T-helper 22 cell (primary cell): ENCODE measurements at places on chromosomes 13 and 19.
A peak's percentile ranks its signal among the peaks of the same experiment; 100 is the strongest.

DNA sequence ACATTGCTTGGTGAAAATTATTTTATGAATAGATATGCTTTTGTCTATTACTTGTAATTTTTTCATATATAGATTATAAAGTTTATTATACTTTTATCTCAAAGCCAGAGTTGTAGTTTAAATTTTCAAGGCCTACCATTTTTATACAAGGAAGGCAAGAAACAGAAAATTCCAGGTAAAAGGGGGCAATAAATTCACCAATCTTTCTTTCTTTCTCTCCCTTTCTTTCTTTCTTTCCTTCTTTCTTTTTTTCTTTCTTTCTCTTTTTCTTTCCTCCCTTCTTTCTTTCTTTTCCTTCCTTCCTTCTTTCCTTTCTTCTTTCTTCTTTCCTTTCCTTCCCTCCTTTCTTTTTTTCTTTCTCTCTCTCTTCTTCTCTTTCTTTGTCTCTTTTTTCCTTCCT lies 529.4 kb downstream of the PCDH17 start:
- no peak for DNase-seq

DNA sequence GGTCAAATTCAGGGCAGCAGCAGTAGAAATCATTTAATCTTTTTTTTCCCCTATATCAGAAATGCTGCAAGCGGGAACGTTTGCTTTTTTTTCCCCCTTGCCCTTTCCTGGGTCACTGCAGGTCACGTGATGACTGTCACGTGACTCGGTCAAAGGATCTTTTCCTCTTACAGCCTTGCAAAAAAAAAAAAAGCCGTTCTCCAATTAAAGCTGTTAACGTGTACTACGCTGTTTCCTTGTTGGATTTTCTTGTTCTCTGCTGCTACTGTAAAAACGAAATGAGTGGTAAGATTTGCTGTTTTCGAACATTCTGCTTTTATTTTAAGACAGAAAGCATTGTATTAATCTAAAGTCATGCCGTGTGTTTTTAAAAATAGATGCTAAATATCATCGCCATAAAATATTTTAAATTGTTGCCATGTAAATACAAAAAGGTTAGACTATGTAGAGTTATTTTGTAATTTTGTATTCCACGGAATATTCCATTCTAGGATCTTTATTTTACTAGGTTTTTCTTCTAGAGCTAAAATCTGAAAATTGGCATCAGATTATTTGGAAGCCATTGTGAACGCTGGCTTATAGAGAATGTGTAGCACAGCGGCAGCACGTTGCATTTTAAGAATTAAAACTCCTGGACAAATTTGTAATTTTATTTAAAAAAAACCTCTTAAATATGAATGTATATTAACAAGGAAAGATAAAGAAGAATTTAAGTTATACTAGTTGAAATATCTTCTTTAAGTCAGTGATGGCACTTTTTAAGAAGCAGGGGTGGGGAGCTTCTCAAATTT lies 109.8 kb upstream of the MLNR start:
- peak; percentile 61 for DNase-seq

GRCh38 chr13:23504180-23504579 lies 66.0 kb upstream of the TNFRSF19 start:
- DNase-seq: no peak

DNA sequence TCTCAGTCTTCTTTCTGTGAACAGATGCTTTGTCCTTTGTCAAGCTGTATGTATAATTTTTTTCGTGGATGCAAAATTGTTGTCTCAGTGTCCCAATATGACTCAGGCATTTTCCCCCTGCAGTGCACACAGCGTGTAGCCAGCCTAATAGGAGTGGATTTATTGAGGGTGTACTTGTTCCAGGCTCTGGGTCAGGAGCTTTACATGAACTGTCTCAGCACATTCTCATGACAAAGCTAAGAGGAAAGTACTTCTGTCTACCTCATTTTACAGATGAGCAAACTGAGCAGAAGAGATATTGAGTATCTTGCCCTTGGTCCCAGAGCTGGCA lies 50.8 kb downstream of the STK24 start:
- no peak for DNase-seq

- DNase-seq: no peak
These were observed 29.4 kb upstream of the PTPRS start for GRCh38 chr19:5369962-5370367.

DNA sequence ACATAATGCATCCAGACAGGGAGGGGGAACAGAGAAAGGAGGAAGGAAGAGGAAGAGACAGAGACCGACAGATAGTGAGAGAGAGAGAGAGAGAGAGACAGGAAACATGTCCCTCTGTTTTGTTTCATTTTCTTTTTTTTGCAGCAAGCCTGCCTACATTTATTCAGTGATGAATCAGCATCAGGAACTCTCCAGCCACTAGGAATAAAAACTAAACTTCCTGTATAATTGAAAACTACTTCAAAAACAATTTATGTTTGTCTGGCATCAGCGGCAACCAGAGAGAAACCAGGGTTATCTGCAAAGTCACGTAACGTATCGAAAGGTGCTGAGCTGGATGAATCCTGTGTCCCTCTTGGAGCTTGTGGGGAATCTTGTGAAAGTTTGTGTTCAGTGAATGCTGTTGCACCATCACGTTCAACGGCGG lies 148.6 kb upstream of the SOX21 start:
- no peak for DNase-seq

- no peak for DNase-seq
These were observed 19.1 kb downstream of the LRCH1 start for GRCh38 chr13:46571909-46572595.

DNA sequence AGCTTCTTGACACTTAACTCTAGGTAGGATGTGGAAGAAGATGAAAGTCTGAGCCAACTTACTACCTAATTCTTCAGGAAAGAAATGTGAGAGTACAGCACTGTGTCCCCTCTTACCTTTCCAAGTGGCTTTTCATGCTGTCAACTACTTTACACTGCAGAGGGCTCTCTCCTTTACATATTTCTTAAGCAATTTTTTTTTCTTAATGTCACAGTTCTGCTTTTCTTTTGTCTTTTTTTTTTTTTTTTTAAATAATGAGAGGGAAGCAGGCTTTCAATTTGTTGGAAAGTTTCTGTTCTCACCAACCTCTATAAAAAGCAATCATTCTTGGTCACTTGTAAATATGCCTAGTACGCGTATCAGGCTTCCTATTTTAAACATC lies 212.7 kb upstream of the MIR17HG start:
- DNase-seq: no peak

DNA sequence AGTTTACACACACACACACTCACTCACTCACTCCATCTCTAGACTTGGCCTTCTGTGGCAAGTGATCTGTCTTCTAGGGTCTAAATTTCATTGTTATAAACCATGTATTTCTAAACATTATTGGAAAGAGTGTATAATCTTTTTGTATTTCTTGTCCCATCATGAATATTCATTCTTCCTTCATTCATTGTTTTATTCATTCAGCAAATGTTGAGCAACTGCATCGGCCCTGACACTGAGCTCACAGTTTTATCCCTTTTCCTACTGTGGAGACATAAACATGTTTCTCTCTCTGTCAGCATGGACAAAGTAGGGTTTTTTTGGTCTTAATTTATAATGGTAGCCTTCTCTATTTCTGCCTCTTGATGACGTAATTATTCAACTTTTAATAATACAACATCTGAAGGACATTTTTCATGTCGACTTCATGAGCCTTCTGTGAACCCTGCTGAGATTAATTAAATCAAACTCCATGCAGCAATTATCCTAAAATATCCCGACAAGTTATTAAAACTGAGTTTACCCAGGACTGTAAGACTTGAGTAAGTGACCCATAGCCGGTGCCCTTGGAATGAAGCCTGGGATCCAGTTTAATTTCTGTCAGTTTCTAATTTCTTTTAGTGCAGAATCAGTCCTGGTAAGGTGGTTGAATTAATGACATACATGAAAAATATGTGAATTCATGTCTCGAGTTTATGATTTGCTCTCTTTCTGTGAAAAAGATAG lies 7.3 kb downstream of the SPATA13 start:
- DNase-seq: no peak

- DNase-seq: no peak
These were observed 144.2 kb upstream of the ZNF91 start for GRCh38 chr19:23539499-23539898.

DNA sequence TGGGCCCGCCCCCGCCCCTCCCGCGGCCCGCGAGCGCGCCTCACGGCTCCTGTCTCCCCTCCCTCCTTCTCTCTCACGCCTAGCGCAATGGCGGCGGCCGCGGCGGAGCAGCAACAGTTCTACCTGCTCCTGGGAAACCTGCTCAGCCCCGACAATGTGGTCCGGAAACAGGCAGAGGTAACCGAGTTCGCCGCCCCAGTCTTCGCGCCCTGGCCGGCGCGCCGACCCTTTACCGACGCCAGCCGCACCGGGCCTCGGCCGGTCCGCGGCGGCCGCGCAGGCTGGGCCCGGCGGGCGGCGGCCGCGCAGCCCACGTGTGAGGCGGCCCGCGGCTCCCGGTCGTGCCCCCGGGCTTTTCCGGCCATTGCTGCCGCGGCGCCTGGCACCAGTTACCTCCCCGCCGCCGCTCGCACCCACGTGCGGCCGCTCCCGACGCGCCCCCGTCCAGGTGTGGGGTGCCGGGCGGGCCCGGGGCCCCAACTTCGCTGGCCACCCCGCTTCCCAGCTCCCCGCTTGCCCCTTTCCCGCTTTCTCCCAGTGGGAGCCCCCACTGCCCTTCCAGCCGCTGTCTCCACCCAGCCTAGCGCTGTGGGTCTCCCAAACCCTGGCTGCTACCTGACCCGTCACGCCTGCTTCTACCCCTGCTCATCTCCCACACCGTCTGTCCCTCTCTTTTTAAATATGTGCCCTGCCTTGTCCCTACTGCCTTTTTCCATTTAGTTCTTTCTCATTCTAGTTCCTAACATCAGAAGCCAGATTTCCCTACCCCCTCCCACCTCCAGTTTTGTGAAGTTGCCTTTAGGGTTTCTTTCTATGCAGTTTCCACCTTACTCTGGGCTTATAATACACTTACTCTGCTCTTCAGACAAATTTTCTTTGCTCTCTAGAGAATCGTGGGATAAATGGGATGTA lies 23.4 kb downstream of the IPO5 start:
- DNase-seq: peak; percentile 85

- no peak for DNase-seq
These were observed 93.6 kb downstream of the KL start for GRCh38 chr13:33109801-33110200.

- no peak for DNase-seq
These were observed 546.6 kb downstream of the DACH1 start for GRCh38 chr13:71320452-71320851.

GRCh38 chr13:48266150-48266549 lies 33.1 kb downstream of the ITM2B start:
- DNase-seq: no peak

- DNase-seq: no peak
These were observed 12.4 kb downstream of the LHFPL6 start for GRCh38 chr13:39590466-39591036.

DNA sequence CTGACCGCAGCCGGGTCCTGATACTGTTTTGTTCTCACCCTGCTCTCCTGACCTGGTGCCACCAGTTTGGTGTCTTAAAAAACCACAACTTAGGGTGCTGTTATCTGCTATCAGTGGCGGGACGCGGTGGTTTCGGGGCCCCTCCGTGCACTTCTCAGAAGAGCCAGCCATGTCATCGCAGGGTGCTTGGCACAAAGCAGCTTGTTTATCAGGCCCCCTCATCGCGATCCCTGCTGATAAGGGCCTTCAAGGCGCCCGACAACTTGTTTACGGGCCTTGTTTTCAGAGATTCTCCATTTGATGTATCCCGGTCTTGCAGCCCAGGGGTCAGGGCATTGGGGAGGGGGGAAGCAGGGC lies 58.1 kb upstream of the KLF2 start:
- DNase-seq: peak; percentile 63

- peak; percentile 25 for DNase-seq
These were observed 1395.8 kb downstream of the EFNB2 start for GRCh38 chr13:105139380-105140285.

DNA sequence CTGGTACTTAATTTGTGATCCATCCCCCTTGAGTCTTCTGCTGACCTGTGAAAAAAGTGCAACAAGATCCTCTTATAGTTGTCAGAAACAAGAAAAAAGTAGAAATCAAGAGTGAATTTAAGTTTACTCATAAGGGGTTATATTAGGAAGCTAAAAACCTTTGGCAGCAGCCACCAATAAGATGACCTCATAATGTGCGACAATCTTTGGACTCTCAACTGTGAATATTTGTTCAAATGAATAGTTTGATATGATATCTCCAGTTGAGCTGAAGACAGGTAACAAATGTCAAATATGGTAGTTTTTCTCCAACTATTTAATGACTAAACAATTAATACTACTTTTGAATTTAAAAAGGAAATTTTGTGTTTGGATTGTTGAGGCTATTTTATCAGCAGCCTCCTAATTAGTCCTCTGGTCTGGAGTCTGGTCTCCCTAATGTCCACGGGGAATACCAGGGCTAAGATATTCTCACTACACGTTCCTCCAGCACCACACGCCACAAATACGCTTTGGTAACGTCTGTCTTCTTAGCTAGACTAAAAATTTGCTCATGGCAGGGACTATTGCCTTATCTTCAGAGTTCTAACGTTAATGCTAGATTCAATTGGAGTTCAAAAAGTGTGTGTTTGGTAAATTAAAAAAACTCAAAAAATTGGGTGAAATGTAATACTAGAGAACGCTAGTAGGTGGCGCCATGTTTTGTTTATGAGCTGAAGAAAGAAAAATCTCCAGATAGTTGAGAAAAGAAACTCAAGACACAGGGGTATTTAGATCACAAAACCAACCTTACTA lies 51.0 kb upstream of the PDX1 start:
- no peak for DNase-seq

- DNase-seq: no peak
These were observed 504.2 kb downstream of the GPC6 start for GRCh38 chr13:93730780-93731179.

GRCh38 chr13:43784496-43784895 lies 2.3 kb downstream of the ENOX1 start:
- no peak for DNase-seq

GRCh38 chr13:59568306-59568705 lies 595.4 kb downstream of the DIAPH3 start:
- no peak for DNase-seq

DNA sequence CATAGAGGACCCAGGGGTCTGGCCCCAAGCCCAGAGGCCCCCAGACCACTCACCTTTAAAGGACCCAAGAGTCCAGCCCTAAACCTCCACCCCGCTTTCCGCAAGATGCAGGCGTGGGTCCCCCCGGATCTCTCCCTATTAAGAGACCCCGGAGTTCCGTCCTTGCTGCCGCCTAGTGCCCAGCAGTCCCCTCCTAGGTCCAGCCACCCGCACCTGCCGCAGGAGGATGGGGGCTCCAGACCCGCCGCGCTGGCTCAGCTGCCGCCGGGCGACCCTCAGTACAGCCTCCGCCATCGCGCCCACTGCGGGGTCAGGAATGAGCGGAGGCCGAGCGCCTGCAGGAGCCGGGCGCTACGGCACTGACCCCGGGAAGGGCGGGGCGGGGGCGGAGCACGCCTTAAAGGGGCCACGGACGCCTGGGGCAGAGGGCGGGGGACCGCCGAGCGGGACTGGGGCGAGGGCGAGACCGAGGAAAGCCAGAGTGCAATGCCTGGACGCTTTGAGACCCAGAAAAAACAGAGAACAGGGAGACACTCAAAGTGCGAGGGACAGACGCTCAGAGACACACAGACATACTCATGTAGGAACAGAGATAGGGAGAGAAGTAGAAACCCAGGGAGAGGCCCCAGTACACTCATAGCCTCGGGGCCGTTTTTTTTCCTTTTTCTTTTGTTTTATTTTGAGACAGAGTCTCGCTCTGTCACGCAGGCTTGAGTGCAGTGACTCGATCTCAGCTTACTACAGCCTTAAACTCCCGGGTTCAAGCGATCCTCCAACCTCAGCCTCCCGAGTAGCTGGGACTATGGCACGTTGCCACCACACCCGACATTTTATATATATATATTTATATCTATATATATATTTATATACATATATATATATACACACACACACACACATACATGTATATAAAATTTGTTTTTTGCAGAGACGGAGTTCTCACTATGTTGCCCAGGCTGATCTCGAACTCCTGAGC lies at the start of gene ETHE1:
Gene ETHE1, minus strand, starts transcription at position 318 of the 976 bp plus-strand sequence. Its CDS starts 24 bp downstream, at position 294.
- DNase-seq: peak; percentile 61
